Inflammatory macrophage treated with lipopolysaccharide for 4 hours (primary cell): ENCODE measurements at places on chromosomes 13 and 19.

DNA sequence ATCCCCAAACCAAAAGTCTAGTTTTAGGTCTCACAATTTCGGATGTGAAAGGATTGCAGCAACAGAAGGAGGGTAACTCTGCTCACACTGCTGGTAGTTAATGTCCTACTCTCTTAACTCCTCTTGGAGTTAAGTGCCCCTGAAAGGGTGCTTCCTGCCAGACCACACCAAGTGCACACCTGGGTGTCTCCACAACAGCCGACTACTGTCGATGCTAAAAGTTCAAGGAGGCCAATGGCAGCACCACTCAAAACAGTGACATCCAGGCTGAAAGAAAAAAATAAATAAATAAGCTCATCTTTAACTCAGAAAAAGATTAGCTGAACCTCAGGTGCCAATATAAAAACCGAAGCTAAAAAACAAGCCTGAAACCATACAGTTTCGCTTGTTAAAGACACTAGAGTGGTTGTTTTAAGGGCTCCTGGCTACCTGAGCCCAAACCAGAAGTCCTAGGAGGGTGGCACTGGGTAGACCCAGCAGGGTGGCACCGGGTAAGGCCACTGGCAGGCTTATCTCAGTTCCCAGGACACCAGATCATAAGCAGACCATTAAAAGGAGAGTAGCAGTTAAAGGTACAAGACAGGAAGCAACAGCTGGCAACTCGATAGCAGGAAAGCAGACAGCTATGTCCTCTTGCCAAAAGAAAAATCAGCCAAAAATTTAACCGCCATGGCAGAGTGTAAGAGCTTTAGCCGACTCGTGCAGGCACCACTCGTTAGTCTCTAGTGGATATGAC lies 39.3 kb downstream of the BRD4 start:
- DNase-seq: no peak

- peak; percentile 28 for DNase-seq
Measured at GRCh38 chr13:30364133-30364532, 56.8 kb upstream of the KATNAL1 start.

- no peak for DNase-seq
Measured at GRCh38 chr13:97275776-97276501, 53.8 kb downstream of the MBNL2 start.

DNA sequence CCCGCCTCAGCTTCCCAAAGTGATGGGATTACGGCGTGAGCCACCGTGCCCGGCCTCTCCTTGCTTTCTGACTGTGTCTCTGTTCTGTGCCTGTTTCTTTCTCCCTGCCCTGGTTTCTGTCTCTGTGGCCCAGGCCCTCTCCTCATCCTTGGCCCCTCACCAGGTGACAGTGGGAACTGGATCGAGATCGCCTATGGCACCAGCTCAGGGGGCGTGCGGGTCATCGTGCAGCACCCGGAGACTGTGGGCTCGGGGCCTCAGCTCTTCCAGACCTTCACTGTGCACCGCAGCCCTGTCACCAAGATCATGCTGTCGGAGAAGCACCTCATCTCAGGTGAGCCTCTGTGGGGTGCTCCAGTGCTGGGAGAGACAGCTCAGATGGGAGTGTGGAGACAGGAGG lies 9.9 kb downstream of the SHKBP1 start:
- no peak for DNase-seq

- no peak for DNase-seq
Measured at GRCh38 chr19:28208745-28209144, 1004.2 kb downstream of the UQCRFS1 start.

GRCh38 chr13:97125810-97126738 lies 96.1 kb upstream of the MBNL2 start:
- DNase-seq: no peak

- no peak for DNase-seq
Measured at GRCh38 chr13:112751617-112752016, 61.8 kb downstream of the ATP11A start.

- no peak for DNase-seq
Measured at GRCh38 chr19:40355975-40356680, 7.6 kb downstream of the PLD3 start.

DNA sequence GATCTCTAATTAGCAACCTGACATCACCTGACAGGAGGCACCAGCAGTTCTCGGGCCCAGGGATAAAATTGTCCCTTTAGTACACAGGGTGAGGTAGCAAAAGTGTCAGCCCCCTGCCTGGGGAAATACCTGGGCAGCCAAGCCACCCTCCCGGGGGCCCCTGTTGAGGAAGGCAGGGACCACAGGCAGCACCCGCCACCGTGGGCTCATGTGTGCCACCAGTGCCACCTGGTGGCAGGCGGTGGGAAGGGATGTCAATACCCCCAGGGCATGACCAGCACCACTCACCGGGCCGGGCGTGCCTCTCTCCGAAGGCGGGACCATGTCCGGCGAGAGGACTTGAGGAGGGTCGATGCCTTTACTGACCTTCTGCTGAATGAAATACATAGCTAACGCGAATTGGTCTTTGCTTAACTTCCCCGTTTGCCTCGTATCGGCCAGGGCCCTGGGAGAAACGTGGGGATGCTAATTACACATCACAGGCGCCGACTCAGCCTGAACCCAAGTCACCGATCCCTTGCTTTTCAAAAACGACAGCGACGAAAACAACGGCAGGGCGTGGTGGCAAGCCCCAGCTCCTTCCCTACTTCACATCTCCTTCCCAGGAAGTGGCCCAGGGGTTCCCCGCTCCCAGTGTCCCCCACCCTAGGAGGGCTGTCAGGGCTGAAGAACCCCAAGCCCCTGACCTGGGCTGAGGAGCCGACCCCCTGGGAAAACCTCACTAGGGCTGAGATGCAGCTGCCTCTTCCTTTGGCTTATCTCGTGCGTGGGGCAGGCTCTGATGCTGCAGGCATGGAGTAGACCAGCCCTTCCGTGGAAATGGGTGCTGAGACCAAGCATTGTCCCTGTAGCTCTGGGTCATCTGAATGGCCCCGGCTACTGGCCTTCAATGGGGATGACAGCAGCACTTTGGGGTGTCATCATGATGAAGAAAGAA lies 53.8 kb downstream of the EPS15L1 start:
- peak; percentile 40 for DNase-seq

DNA sequence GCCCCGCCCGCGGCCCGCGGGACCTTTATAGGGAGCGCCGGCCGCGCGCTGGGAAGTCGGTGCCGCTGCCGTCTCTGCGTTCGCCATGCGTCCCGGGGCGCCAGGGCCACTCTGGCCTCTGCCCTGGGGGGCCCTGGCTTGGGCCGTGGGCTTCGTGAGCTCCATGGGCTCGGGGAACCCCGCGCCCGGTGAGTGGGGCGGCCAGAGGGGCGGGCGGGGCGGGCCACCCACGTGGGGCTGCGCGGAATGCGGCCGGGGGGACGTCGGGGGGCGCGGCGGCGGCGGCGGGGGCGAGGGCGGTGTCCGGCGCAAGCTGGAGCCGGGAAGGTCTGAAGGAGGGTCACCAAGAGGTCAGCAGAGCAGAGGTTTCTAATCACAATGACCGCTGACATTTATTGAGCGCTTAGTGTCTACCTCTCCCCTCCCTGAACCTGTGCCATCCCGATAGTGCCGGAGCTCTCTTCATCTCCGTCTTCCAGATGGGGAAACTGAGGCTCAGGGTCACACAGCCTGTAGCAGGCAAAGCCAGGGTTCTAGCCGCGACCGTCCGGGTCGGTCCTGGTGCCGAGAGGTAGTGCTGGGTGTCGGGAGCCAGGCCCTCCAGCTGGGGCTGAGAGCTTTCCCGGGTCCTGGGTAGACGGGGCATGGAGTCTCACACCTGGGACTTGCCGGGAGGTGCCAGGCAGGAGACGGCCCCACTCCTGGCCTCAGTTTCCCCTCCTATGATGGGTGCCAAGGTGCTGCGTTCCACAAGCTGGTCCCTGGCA lies at the start of gene FSTL3:
Gene FSTL3, plus strand, starts transcription at position 54 of the 767 bp plus-strand sequence. Its CDS starts 32 bp downstream, at position 86.
- DNase-seq: no peak

- peak; percentile 6 for DNase-seq
Measured at GRCh38 chr13:102555914-102556553, 40.8 kb upstream of the TPP2 start.
